ENCODE measurements at places on chromosomes 4 and X.
A peak's percentile ranks its signal among the peaks of the same experiment; 100 is the strongest.

DNA sequence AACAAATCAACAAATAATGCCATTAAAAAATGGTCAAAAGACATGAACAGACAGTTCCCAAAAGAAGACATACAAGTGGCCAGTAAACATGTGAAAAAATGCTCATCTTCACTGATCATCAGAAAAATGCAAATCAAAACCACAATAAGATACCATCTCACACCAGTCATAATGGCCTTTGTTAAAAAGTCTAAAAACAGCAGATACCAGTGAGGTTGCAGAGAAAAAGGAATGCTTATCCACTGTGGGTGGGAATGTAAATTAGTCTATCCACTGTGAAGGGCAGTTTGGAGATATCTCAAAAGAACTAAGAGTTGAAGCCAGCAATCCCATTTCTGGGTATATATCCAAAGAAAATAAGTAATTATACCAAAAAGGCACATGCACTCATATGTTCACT is 668.1 kb upstream of the CPEB2 start:
- ATAC-seq, result no peak

DNA sequence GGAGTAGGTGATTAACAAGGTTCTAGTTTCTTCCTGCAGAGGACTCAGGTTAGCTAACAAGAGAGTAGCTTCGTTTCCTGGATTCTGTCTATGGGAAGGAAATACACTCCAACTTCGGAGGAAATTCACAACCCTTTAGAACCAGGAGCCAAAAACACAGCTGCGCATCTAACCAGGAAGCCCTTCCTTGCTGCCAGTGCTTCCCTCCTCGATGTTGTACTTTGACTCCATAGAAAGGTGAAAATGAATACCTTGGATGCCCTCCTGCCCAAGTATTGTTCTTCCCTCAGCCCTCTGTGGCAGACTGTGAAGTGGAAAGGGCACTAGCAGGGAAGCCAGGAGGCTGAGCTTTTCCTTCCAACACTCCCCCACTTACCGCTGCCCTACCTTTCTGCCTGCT is 35.1 kb downstream of the AKAP4 start:
- ATAC-seq, result no peak

GRCh38 chrX:150405576-150405975 is 42.5 kb downstream of the MAMLD1 start:
- ATAC-seq, result no peak

- ATAC-seq, result peak; percentile 18
Measured at GRCh38 chr4:139014371-139015268, 961 bp upstream of the NOCT start.

- ATAC-seq, result peak; percentile 25
Measured at GRCh38 chrX:150983521-150984168, 510 bp downstream of the HMGB3 start.

All from motor neuron (in vitro differentiated cells).